NCI-H82 (cell line): ENCODE measurements at places on chromosomes 7 and 10.

- no peak for DNase-seq
Measured at GRCh38 chr7:105277341-105277740, 111.4 kb downstream of the SRPK2 start.

GRCh38 chr10:63030536-63030935 is 102.6 kb upstream of the NRBF2 start:
- DNase-seq = no peak

- DNase-seq = peak; percentile 17
Measured at GRCh38 chr10:108708363-108708762, 1214.9 kb downstream of the XPNPEP1 start.

- DNase-seq = peak; percentile 90
Measured at GRCh38 chr10:58573144-58573543, 60.5 kb downstream of the BICC1 start.

DNA sequence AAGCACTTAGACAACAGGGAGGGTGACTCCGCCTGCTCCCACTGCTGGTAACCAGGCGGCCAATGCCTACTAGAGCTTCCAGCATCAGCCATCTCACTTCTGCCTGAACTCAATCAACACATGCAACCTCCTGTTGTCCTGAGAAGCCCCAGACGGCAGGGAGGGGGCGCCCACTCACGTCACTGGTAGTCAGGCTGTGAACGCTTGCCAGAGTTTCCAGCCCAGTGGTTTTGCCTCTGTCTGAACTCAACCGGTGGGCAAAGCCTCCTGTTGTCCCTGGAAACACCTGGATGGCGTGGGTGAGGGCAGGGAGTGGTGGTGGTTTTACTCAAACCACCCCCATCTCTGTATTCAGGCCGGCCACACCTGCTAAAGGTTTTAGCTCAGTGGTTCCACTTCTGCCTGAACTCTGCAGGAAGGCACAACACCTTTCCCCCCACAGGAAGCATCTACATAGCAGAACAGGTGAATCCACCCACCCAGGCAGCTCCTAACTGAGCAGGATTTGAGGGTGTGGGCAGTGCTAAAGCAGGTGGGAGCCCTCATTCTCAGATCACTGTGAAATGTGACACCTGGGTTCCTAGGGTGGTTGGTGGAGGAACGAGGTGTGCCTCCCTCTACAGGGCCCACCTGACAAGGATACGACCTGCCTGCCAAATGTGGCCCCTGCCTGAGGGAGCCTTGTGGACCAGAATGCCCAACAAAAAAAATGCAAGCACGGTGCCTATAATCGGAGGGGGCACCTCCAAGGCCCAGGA is 563.0 kb upstream of the SEMA3D start:
- no peak for DNase-seq

GRCh38 chr7:33601884-33602283 is 303.5 kb upstream of the BMPER start:
- no peak for DNase-seq

GRCh38 chr7:142797391-142798377 is 26.9 kb downstream of the PRSS2 start:
- peak; percentile 11 for DNase-seq

GRCh38 chr10:89428877-89429276 is 14.5 kb downstream of the IFIT5 start:
- no peak for DNase-seq

DNA sequence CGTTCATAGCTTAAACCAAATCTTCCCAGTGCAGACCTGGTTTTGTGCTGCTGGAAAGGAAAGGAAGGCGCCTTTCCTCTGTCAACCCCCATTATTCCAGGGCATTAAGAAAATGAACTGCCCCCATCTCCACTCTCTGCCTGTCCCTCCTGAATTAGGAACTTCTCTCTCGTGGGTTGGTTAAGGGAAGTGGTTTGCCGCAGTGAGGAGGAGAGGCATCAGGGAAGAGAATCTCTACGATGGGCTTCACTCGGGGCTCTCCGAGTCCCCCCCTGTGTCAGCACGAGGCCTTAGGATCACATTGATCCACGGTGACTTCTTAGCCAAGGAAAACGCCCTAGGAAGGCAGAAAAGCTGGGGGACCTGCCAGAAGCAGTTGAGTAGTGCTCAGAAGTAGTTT is 53.9 kb upstream of the LYZL2 start:
- no peak for DNase-seq

GRCh38 chr7:101924171-101924570 is 106.7 kb downstream of the CUX1 start:
- DNase-seq = no peak

GRCh38 chr7:84422790-84423189 is 228.2 kb upstream of the SEMA3A start:
- DNase-seq = no peak

DNA sequence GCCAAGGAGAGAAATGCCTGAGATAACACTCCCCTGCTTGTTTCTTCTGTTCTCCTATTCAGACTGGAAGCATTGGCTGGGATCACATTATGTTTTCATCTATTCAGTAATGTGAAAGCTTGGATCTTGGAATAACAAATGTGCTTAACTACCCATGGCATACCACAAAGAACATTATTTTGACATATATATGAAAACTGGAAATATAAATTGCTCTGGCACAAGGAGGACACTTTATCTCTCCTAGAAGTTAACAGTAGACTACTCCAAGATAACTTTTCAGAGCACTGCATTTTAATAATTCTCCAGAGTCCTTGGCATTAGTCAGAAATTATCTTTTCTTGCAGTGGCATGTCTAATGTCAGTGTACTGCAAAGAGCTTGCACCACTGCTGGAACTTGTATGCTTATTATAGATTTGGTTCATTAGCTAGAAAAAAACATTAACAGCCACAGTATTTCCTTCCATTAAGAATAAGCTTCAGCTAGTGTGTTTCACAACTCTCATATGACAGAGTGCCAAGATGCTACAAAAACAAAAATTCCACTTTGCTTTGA is 169.3 kb upstream of the LRRN3 start:
- no peak for DNase-seq

DNA sequence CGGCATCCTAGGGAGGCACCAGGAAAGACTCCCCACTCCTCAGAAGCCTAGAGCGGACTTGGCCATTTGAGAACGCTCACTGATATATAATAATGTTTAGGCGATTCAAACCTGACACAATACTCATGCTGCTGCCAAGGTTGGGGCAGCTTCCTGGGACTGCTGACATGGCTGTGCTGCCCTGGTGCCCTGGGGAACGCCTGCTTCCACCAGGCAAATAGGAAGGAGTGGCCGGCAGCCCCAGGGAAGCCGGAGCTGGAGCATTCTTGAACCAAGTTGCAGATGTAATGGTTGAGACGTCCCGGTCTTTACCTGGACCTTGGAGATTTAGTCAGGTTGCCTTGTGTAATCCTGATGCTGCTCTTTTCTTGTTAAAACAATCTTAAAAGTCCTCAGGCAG is 8.8 kb downstream of the GDF10 start:
- DNase-seq = no peak

- DNase-seq = no peak
Measured at GRCh38 chr7:158377800-158378623, 209.6 kb downstream of the PTPRN2 start.

GRCh38 chr7:78092331-78092730 is 293.8 kb downstream of the PHTF2 start:
- DNase-seq = no peak

- DNase-seq = no peak
Measured at GRCh38 chr10:128959746-128960145, 507.3 kb upstream of the MGMT start.

DNA sequence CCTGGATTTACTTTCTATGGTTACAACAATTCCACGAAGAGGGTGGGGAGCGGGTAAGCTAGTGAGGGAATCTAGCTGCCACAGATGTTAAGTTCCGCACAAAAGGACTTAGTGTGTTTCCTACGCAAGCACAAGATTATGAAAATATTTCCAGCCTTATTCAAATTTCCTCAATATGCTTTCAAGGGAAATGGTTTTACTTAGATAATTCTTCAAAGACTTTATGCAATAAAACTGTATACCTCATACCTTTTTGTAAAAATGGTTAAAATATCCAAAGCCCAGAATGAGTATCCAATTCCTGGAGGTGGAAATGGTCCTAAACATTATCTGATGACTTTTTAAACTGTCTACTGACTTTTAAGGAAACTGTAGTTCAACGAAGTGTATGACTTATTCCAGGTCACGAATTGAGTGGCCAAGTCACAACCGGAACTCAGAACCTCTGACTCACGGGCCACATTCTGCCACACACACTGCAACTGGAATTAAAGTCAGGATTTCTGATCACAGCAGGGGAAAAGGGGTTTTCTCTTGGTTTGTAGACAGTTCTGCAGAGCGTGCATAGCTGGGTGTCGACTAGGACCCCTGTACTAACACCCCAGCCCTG is 20.2 kb upstream of the INSIG1 start:
- DNase-seq = no peak

GRCh38 chr7:51031216-51031615 is 248.5 kb upstream of the GRB10 start:
- DNase-seq = no peak

GRCh38 chr7:98084631-98085030 is 22.0 kb upstream of the LMTK2 start:
- DNase-seq = no peak

- DNase-seq = peak; percentile 66
Measured at GRCh38 chr10:92290076-92290836, 622 bp downstream of the CPEB3 start.

- DNase-seq = peak; percentile 69
Measured at GRCh38 chr7:151875942-151876898, 695 bp downstream of the PRKAG2 start.

GRCh38 chr7:8434290-8435002 is 1.0 kb downstream of the NXPH1 start:
- DNase-seq = peak; percentile 66

- DNase-seq = no peak
Measured at GRCh38 chr7:127912901-127913300, 118.3 kb downstream of the LRRC4 start.

- DNase-seq = peak; percentile 68
Measured at GRCh38 chr10:86693721-86694369, 25.5 kb downstream of the LDB3 start.

- peak; percentile 14 for DNase-seq
Measured at GRCh38 chr7:151814400-151815009, 62.4 kb downstream of the PRKAG2 start.

GRCh38 chr7:41641665-41642014 is 61.2 kb downstream of the INHBA start:
- DNase-seq = no peak

GRCh38 chr7:36970551-36971514 is 246.5 kb upstream of the AOAH start:
- DNase-seq = no peak

- DNase-seq = no peak
Measured at GRCh38 chr10:46516660-46517416, 39.6 kb downstream of the GPRIN2 start.
